ENCODE measurements at places on chromosomes 1 and 21.

- no peak for DNase-seq
These were observed 165.8 kb upstream of the C1orf105 start for GRCh38 chr1:172254521-172255222.

- no peak for DNase-seq
These were observed 10.9 kb downstream of the RD3 start for GRCh38 chr1:211480941-211481545.

DNA sequence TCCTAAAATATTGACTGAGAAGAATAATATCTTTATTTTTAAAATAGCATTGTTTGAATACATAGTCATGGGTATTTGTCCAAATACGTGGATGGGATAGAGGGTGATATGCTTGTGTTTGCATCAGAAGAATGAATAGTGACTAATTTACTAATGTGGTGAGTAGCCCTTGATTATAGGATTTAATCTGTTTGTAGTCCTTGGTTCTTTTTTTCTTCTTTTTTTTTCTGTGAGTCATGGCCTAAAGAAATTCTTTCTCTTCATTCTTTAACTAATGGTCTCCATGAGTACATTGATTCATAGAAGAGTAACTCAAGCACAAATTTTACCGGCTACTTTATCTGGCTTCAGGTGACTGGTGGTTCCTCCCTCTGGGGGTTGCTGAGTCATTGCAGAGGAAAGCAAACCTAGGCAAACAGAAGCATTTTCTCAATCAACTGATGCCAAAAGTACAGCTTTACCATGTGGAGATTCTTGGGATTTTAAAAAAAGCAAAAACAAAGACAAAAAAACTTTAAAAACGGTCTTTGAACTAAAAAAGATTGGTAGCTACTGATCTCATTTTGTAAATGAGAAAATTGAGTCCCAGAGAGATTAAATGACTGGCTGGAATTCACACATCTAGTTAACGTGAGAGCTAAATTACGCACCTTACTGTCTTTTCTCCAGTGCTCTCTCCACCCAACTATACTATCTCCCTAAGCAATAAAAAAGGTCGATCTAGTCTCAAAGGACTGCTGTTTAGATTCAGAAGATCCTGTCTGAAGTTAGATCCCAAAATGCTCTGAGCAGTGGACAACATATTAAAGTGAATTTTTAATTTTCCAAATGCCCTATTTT, 40.5 kb downstream of the AK5 start:
- DNase-seq, result no peak

DNA sequence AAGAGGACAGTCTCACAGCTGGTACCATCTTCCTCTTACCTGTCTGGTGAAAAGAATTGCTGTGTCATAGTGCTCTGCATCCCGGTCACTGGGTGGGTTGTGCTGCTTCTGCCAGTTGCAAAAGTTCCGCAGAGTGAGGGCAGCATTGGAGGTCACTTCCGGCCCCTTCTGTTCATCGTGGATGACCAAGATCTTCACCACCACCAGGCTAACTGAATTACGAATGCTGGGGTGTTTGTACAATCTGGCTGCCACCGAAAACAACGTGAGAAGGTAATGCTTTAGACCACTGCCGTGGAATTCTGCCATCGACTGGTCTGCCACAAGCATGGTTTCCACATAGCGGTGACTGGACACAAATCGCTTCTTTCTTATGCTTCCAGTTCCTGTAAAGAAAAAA, 2.9 kb downstream of the ADAMTS1 start:
- no peak for DNase-seq

DNA sequence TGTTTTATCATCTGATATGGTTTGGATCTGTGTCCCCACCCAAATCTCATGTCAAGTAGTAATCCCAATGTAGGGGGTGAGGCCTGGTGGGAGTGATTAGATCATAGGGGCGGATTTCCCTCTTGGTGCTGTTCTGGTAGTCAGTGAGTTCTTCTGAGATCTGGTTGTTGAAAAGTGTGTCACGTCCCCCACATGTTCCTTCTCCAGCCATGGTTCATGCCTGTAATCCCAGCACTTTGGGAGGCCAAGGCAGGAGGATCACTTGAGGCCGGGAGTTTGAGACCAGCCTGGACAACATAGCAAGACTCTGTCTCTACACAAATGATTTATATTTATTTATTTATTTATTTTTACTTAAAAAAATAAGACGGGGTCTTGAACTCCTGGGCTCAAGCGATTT, 30.8 kb upstream of the EDARADD start:
- DNase-seq, result no peak

GRCh38 chr1:20265250-20265649, 25.4 kb upstream of the VWA5B1 start:
- DNase-seq, result no peak

- DNase-seq, result peak; percentile 84
These were observed 37.9 kb upstream of the BTG2 start for GRCh38 chr1:203267347-203267846.

GRCh38 chr21:21559285-21560045, 561.3 kb downstream of the NCAM2 start:
- no peak for DNase-seq

GRCh38 chr1:192564099-192564498, 11.5 kb upstream of the RGS1 start:
- no peak for DNase-seq

- no peak for DNase-seq
These were observed 10.5 kb downstream of the MTX1 start for GRCh38 chr1:155218854-155219591.

DNA sequence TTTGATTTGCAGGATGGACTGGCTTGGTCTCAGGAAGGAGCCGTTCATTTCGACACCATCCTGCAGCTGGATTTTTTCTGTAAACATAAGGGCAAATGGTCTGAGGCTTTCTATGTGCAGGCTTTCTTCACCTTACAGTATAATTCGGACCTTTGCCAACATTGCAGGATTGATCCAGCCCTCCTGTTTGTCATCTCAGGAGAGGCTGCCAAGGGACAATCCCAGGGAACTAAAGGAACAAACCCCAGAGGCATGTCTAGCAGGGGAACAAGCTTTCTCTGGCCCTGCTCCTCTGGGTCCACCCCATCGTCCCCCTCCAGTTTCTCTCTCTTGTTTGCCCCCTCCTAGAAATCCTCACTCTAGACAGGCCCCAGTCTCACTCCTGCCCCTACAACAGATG, 24.8 kb upstream of the GBP6 start:
- no peak for DNase-seq

- DNase-seq, result no peak
These were observed 217.9 kb downstream of the USP25 start for GRCh38 chr21:15947677-15948076.

DNA sequence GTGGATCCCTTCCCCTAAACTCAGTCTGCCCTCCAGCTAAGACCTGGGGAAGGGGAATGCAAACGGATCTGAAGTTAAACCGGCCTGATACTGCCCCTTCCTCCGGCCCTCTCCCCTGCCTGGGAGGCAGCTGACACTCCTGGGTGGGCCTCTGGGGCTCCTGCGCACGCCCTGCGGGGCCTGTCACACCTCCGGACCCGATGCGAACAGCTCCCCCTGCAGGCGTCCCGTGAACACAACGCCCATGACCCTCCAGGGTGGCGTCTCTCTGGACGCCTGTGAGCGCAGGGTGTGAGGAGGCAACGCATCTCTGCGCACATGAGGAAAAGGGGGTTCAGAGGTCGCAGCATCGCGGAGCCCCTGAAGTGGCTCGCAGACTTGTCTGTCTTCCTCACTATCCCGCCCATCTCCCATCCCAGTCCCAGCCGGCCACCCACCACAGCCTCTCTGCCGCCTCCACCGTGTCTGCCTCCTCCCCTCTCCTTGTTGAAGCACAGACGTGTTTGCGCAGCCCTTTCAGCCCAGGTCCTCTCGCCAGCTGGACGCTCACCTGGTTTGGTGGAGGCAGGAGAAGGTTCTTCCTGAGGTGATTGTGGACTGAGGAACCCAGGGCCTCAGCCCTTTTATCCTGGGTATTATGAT, 421 bp upstream of the LCE3A start:
- DNase-seq, result no peak

- DNase-seq, result no peak
These were observed 16.8 kb downstream of the TRPM2 start for GRCh38 chr21:44370027-44370735.

DNA sequence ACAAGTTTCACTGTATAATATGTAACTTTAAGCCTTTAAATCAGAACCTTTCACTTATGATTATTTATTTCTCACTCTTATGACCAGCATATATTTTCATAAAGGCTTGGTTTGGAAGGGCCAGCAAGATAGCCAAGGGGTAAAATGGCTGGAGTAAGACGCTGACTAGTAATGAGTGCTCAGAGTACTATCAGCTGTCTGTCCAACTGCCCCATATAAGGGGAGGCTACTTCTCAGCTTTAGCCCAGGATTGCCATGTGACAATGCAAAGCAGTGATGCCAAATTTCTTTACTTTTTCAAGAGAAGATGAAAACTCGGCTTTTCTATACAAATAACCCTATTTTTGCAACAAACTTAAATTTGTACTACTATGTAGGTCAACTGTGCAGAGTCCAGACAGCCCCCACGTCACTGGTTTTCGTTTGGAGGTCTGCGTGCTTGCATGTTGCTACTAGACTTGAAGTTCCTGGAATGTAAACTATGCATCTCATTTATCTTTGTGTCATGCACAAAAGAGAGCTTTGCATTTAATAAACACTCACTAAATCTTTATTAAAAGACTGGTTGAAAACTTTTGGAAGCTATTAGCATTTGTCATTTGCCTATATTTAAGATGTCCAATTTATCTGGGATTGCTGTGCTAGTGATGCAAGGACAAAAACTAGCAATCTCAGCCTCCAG, 110.4 kb downstream of the TNFSF18 start:
- DNase-seq, result no peak

GRCh38 chr1:64505232-64505943, 35.5 kb downstream of the CACHD1 start:
- peak; percentile 17 for DNase-seq

DNA sequence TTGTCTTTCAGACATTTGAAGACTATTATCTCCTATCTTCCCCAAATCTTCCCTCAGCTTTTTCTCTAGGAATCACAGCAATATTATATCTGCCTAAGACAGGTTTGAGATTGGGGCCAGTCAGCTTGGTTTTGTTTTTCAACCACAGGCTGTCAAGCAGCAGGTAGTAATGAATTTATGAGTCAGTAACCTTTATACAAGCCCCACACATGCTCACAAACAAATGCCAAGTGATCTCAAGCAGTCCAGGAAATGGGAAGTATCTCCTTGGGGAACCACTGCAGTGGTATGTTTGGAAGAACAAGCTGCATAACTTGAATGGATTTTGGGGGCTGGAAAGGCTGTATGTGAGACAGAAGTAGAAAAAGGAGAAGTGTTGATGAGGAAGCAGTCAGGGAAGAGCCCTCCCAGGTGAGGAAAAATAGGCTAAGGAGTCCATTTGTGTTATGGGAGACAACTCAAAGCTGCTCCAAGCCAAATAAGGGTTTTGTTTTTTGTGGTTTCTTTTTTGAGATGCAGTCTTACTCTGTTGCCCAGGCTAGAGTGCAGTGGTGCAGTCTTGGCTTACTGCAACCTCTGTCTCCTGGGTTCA, 2.1 kb downstream of the DHDDS start:
- DNase-seq, result no peak

DNA sequence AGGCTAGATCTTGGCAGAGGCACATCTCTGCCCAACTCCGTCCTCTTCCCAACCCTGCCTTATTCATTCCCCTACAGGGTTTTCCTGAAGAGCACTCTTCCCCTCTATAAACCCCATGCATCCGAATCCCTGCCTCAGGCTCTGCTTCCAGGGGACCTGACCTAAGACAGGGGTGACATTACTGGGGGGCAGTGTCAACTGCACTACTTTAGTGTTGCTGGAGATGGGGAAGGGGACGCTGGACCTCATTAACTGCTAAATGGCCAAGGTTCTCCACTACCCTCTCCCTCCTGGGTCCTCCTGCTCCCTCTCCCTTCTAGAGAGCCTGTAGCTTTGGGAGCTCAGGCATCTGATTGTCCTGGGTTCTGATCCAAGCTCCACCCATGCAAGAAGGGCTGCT, 126.2 kb downstream of the GRIK3 start:
- no peak for DNase-seq

- peak; percentile 35 for DNase-seq
These were observed 96.9 kb upstream of the AKT3 start for GRCh38 chr1:243946946-243947345.

GRCh38 chr1:9822897-9823692, 670 bp downstream of the CLSTN1 start:
- DNase-seq, result peak; percentile 24

- no peak for DNase-seq
These were observed 17.7 kb upstream of the OBSCN start for GRCh38 chr1:228190182-228190581.

DNA sequence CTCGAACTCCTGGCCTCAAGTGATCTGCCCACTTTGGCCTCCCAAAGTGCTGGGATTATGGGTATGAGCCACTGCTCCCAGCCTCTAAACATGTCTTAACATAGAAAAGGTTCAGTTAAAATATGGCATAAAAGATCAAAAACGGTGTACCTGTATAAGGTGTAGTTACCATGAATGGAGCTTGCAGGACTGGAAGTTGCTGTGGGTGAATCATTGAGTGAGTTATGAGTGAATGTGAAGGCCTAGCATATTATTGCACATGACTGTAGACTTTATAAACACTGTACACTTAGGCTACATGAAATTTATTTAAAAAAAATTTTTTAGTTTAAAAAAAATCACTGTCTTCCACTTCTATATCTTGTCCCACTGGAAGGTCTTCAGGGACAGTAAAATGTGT, 15.7 kb downstream of the ABCD3 start:
- DNase-seq, result no peak

GRCh38 chr1:78722105-78722504, 72.5 kb downstream of the IFI44 start:
- DNase-seq, result no peak

DNA sequence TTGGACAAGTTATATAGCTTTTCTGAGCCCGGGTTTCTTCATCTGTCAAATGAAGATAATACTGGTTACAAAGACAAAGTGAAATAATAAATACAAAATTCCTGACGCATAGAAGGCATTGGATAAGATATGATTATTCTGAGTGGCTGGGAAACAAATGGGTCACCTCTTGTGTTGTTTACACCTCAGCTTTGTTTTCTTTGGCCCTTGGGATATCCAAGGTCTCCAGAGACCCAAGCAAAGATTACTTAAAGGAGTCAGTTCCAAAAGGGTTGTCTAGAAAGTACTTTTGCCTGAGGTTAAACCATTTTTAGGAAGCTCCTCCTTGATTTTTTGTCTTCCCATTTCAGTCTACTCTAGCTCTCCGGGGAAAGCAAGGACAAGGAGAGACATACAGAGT, 9.7 kb downstream of the KHDRBS1 start:
- DNase-seq, result no peak

DNA sequence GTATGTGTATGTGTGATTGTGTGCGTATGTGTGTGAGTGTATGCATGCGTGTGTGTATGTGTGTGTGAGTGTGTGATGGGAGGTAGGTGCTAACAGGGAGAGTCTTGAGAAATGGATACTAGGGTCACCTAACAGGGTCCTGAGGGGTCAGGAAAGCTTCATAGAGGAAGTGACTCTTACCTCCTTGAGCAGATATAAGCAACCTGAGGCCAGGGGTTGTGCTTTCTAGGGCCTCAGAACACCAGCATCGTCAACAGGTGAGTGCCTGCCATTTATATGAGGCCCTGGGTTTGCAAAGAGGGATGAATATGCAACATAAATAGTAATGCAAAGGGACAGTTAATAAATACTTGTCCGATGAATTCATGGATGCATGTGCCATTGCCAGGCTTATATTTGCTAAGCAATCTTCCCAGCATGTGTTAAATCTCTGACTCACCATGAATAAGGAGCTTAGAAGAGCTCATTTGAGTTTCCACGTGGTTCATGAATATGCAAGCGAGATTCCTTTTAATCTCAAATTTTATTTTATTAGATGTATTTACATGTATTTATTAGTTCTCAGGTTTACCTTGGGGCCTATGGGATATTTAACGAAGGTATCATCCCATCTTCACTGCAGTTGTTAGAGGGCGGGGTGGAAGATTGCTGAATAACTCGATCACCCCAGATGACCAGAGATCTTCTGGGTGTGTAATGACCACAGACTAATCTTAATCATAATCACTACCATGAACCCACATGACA, 438.3 kb downstream of the CAMTA1 start:
- DNase-seq, result no peak
